ENCODE measurements at places on chromosomes 4 and X.
A peak's percentile ranks its signal among the peaks of the same experiment; 100 is the strongest.

DNA sequence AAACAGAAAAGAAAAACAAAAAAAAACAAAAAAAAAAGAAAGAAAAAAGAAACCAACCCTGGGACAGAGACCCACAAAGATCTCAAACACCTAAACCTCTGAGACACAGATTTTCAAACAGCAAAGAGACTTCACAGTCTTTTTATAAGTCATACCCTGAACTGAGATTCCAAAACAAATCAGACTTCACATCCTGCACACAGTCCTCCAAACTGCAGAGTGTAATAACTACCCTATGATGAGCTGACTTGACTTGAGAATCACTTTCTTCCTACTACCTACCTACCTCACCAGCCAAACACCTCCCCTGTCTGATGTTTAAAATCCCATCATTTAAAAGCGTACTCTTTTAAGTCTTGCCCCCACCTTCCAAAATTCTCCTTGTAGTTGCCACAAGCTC, 25.2 kb upstream of the GLOD5 start:
- DNase-seq = no peak

DNA sequence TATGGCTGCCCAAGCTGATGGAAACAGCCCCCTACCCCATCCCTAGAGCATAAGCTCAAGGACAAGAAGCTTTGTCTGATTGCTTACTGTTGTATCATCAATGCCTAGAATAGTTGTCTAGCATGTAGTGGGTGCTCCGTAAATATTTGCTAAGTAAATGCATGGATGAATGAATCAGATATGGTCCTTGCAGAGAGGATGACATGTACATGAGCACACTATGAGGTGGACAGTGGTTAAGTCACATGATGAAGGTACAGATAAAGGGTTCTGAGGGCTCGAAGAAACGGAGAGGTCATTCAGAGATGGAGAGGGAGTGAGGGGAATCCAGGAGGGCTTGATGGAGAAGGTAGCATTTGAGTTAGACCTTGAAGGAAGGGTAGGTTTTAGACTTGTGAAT, 214.2 kb downstream of the RBMX2 start:
- DNase-seq = no peak

- peak; percentile 65 for DNase-seq
Measured at GRCh38 chr4:141248029-141248428, 27.3 kb downstream of the ZNF330 start.

DNA sequence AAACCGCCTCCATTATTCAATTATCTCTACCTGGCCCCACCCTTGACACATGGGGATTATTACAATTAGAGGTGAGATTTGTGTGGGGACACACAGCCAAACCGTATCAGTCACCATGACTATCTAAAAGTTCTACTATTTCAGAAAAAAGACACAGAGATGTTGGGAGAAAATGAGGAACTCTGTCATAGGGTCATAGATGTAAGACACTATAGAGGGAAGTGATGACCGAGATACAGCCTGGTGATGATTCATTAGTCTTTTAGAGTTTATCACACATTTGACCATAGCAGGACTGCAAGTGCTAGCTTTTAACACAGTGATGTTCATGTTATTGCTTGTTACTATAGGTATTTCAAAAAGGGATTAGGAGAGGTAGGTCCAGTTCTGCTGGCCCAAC, 357.0 kb upstream of the AADAT start:
- peak; percentile 22 for DNase-seq

- DNase-seq = no peak
Measured at GRCh38 chr4:41410049-41410448, 127.9 kb upstream of the LIMCH1 start.
